Ecto neural progenitor cell (in vitro differentiated cells): ENCODE measurements at places on chromosomes 7 and 10.

GRCh38 chr7:19397911-19398310 is 252.7 kb upstream of the FERD3L start:
- no peak for DNase-seq

DNA sequence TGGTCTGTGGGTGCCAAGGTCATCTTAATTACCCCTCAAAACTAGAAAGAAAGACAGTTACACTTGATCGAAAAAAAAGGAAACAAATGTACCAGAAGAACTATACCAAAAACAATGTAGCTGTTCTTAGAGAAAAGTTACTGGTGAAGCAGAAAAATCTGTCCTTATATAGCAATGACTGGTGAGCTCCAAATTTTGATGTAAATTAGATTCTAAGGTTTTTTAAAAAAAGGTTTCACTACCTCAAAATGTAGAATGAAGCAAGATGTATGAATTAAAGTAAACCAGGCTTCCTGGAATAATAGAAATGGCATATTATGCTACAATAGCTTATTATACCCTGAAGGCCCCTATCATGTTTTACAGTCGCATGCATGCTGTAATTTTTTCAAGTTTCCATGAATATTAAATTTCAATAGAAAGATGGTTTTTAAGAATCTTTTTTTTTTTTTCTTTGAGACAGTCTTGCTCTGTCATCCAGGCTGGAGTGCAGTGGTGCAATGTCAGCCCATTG is 28.4 kb upstream of the FKBP9 start:
- no peak for DNase-seq

GRCh38 chr10:61024151-61024855 is 80.3 kb upstream of the RHOBTB1 start:
- DNase-seq = no peak

DNA sequence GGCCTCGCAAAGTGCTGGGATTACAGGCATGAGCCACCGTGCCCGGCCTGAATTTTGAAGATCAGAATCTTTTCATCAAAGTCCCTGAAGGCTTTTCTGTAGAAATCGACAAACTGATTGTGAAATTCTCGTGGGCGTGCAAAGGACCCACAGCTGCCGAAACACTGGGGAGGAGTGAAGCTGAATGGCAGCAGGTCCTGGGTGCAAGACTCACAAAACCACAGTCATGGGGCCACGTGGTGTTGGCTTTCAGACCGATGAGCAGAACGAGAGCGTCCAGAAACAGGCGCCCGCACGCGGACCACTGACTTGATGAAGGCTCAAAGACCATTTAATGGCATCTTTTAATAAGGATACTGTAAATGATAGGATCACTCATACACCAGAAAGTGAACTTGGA is 24.7 kb upstream of the PRKAR1B start:
- DNase-seq = no peak

DNA sequence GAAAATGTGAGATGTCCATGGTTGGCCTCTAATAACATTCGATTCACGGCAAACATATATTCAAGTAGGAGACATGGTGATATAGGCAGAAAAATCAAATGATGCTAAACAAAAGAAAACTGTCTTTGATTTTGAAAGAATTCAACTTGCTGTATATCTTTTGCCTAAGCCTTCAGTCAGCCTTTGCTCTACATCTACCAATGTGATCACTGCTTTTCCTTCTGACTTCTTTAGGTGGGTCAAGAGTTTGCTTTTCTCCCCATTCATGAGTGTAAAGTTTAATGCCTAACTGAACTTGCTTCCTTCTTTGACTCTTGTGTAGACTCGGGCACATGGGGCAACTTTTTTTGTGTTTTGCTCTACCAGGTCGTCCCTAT is 417 bp upstream of the HIF1AN start:
- DNase-seq = no peak

DNA sequence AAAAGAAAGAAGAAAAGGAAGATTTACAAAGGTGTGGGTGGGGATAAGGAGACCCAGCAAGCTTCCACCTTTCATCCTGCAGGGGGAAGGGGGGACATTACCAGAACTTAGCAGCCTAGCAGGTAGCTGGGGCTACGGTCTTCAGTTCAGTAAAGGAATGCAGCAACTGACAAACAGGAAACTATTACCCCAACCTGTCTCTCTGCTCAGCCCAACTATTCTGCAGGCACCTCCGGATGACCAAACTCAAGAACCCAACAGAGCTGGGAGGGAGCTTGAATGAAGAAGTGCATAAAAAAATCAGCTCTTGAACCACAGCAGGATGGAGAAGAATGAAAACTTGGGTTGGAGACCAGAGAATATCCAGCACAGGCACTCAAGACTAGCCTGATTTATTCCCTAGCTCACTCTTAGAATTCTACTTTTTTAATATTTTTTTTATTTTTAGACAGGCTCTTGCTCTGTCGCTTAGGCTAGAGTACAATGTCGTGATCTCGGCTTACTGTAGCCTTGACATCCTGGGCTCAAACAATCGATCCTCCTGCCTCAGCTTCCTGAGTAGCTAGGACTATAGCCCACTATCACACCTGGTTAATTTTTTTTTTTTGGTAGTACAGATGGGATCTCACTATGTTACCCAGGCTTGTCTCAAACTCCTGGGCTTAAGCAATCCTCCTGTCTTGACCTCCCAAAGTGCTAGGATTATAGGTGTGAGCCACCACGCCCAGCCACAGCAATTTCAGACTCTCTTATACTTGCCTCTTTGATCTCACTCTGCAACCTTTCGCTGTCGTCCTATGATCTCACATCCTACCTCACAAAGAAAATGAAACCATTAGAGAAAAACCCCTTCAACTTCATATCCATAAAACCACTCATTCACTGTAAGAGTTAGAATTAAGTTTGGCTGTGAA is 18.5 kb upstream of the C10orf67 start:
- DNase-seq = no peak

GRCh38 chr7:64574540-64575099 is 11.7 kb upstream of the ZNF680 start:
- no peak for DNase-seq

DNA sequence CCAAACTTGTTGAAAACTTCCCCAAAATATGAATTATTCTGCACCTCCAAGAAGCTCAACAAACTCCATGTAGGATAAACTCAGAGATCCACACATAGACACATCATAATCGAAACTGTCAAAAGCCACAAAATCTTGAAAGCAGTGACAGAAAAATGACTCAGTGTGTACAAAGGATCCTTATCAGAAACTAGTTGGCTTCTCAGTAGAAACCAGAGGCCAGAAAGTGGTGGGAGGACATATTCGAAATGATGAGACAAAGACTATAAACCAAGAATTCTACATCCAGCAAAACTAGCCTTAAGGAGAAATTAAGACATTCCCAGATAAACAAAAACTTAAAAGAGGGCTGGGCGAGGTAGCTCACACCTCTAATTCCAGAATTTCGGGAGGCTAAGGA is 38.5 kb downstream of the MCMBP start:
- no peak for DNase-seq

- DNase-seq = no peak
Observed at GRCh38 chr10:124622158-124622557, 122.0 kb downstream of the FAM53B start.

DNA sequence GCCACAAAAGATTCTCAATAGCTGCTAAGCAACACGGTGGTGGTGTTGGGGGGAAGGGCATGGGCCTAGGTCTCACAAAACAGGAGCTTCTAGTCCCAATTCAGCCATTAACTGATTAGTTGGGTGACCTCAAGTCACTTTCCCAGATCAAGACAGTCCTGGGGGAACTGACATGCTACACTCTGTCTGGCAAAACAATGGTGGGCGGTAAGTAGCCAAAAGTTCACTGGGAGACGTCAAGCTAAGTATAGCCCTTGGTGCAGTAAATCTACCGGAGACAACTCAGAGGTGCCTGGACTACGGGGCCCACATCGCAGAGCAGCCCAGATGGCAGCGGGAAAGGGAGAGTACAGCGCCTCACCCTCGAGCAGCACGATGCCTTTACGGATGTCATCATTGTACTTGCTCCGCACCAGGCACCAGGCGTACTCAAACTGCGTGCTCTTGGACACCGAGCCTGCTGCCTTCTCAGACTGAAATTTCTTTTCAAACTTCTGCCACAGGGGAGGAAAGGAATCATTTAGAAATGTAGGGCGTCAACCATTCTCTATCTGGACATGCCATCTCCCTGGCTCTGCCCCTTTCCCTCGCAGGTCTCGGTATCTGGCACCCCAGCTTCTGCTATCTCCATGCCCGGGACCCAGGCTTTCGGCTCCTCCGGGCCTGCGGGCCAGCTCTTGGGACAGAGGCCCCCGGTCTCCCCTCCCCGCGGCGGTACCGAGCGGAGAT is 1.1 kb downstream of the FIS1 start:
- DNase-seq = no peak

GRCh38 chr7:29449569-29450260 is 113.9 kb upstream of the PRR15 start:
- DNase-seq = no peak

DNA sequence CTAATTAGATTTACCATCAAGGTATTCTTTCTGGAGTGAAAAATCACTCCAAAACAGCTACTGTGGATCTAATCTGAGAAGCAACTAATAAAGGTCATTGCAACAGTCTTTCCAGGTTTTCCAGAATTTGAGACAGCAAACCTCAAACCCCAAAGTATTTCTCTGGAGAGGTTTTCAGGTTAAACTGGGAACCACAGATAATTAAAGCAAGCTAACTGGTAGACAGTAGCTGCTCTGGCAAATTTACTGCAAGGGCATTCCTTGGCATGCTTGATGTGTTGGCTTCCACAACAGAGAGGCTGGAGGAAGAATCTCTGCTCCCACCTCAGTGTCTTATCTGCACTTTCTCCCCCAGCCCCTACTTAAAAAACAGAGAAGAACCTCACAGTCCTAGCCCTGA is 140.0 kb upstream of the NRBF2 start:
- DNase-seq = no peak
